Diencephalon (tissue), 1 donor: ENCODE measurements at places on chromosomes 1 and 21. TPM values are rescaled to one million over a fixed set of nuclear protein-coding genes. Genes with fewer than 3 reads are reported as not detected.

Gene OR10J1
- not detected for total RNA-seq

Gene PADI1
- 0.92 TPM for total RNA-seq

Gene FAM78B
- total RNA-seq: 6.7 TPM

Gene PTGFRN
- total RNA-seq: 72.0 TPM

Gene CD48
- 0.46 TPM for total RNA-seq

Gene SYT6
- total RNA-seq: 19.1 TPM

Gene ETS2
- 24.0 TPM for total RNA-seq

Gene C1orf210
- not detected for total RNA-seq

Gene TMEM54
- 4.4 TPM for total RNA-seq

Gene CFHR3
- not detected for total RNA-seq

Gene CALML6
- not detected for total RNA-seq

Gene FLG2
- not detected for total RNA-seq

Gene REN
- not detected for total RNA-seq

Gene PRMT6
- total RNA-seq: 36.2 TPM

Gene TMEM51
- total RNA-seq: 5.5 TPM

Gene S100A7
- not detected for total RNA-seq

Gene C1orf105
- total RNA-seq: not detected

Gene RPE65
- total RNA-seq: 2.1 TPM

Gene SELL
- 1.4 TPM for total RNA-seq

Gene TRIM62
- 4.6 TPM for total RNA-seq

Gene FALEC
- total RNA-seq: 0.92 TPM

Gene GCSAML
- total RNA-seq: 0.69 TPM

Gene CHODL
- 21.9 TPM for total RNA-seq

Gene KRTAP15-1
- not detected for total RNA-seq
